ENCODE measurements at places on chromosomes 3 and 15.
A peak's percentile ranks its signal among the peaks of the same experiment; 100 is the strongest.

- DNase-seq, result no peak
These were observed 666 bp downstream of the SNX33 start for GRCh38 chr15:75648156-75649000.

GRCh38 chr3:52537165-52537620 is 788 bp downstream of the UQCC5 start:
- DNase-seq, result no peak

DNA sequence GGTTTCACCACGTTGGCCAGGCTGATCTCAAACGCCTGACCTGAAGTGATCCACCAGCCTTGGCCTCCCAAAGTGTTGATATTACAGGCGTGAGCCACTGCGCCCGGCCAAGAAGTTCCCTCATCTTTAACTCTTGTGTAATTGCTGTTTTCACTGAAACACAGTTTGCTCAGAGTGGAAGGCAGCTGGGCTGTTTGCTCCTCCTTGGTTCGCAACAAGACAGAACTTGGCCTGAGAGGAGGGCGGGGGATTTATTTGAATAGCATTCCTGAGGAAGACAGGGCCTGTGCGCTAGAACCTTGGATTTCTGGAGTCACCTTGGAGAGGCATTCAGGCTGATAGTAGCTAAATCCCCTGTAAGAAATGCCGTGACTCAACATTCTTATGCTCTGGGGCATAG is 226.7 kb upstream of the MCTP2 start:
- DNase-seq, result no peak

DNA sequence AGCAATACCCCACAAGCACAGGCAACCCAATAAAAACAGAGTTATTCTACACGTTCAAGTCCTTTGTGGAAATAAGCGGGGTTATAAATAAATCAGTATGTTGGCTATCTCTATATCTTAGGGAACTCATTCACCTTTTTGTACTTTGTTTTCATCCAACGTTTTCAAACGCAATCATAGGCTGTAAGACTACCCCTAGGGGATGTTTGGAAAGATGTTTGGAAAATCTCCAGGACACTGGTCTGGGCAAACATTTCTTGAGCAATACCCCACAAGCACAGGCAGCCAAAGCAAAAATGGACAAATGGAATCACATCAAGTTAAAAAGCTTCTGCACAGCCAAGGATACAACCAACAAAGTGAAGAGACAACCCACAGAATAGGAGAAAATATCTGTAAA is 70.1 kb downstream of the CLDN11 start:
- no peak for DNase-seq

DNA sequence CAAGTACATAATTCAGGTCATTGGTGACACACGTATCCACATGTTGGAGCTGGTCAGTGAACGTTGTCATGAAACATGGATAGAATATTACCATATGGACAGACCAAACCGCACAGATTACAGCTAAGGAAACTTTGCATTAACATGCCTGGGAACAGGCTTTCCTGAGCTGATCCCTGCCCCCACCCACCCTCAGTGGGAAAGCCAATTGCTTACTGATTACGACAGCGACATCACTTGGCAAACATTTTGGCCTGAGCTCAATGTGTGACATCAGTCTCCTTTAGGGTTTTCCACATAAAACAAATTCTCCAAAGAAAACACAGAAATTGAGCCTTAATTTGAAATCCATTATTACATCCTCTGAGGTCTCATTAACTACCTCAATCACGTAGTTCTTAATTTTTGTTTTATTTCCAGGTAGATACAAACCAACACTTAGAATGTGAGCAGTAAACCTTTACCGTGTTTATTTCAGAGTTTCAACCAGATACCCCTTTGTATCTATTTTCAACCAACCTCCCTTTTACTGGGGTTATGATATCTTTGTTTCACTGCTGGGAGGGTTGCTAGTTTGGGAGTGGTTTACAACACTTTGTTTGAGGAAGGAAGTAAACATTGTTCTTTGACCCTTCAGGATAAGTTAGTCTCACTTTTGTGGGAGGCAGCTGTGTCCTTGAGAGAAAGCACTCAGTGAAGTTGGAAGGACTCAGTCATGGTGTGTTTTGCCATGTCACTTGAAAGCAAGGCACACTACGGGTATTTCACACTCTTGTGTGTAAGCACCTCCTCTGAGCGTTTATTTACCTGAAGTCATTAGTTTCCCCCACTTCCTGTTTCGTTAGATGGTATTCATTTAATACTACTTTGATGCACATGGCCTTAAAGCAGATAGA is 103.1 kb downstream of the CMSS1 start:
- no peak for DNase-seq

GRCh38 chr3:36943601-36944000 is 1.3 kb downstream of the TRANK1 start:
- DNase-seq, result no peak

- DNase-seq, result no peak
These were observed 110.7 kb downstream of the MYO5A start for GRCh38 chr15:52417957-52418356.

- DNase-seq, result no peak
These were observed 13.3 kb downstream of the CLK3 start for GRCh38 chr15:74628949-74629348.

DNA sequence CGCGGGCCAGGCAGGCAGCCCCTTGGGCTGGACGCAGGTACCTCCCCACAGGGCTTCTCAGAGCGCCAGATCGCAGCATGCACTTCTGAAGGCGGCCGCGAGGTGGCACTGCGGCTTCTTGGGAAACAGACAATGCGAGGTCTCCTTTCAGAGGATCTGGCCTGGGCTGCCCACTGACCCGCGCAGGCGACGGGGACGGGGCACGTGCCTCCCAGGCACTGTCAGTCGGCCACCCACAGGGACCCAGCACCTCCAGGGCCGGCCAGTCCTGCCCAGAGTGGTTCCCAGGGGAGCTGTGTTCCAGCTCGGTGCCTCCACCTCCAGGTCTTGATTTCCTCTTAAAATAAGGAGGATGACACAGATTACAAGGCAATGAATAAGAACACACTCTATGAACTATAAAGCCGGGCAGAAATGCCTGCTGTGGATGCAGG is 24.4 kb upstream of the TXNRD3 start:
- peak; percentile 58 for DNase-seq

DNA sequence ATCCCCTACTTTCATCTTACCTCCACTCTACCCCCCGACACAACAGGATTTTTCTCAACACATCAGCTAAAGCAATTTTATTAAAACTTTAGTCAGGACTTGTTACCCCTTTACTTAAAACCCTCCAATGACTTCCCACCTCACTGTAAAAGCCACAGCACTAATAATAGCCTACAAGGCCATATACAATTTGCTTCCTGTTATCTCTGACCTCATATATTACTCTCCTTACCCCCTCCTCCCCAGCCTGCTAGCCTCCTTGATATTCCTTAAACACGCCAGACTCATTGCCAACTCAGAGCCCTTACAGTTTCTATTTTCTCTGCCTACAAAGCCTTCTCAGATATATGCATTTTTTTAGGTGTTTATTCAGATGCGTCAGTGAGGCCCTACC is 54.4 kb downstream of the DCUN1D1 start:
- no peak for DNase-seq

DNA sequence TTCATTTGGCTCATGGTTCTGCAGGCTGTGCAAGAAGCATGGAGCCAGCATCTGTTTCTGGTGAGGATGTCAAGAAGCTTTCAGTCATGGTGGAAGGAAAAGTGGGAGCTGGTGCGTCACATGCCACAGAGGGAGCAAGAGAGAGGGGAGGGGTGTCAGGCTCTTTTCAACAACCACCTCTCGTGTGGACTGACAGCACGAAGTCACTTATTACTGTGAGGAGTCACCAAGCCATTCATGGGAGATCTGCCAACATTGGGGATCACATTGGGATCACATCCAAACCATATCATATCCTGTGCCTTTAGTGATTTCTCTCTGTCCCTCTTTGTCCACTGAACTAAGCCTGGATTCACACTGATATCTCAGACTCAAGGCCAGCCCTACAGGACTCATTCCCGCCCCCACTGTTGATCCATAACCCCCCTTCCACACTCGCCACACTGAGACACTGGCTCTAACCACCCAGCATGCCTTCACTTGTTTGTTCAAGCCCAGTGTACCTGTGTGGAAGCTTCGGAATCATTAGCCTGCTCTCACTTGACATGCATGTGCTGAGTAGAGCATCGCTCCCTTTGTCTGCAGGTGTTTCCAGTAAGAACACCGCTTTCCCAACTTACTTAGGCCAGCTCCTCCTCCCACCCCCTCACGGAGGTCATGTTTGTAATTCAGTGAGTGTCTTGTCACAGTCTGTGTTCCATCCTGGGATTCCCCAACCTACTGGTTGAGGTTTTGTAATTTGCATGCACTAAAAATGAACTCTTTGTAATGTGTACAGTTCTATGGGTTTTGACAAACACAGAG is 132.2 kb downstream of the KLF13 start:
- no peak for DNase-seq

DNA sequence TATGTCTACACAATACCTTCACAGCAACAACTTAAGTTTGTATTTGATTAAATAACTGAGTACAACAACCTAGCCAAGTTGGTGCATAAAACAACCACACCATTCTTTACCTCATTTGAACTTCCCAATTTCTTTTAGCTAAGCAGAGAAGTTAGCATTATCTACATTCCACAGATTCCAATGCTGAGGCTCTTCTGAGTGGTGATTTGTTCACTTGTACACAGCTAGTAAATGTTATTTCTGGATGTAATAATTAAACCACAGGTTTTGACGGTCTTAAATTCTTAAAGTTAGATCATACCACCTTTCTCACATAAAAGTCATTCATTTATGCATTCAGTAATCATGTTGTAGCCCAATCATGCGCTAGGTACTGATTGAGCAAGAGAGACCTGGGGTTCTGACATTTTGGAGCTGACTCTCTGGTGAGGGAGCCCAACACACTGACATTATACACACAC is 102.5 kb downstream of the SST start:
- DNase-seq, result no peak

GRCh38 chr3:105608623-105609022 is 241.9 kb downstream of the ALCAM start:
- DNase-seq, result no peak

- no peak for DNase-seq
These were observed 180.0 kb downstream of the ERC2 start for GRCh38 chr3:56288258-56288657.

DNA sequence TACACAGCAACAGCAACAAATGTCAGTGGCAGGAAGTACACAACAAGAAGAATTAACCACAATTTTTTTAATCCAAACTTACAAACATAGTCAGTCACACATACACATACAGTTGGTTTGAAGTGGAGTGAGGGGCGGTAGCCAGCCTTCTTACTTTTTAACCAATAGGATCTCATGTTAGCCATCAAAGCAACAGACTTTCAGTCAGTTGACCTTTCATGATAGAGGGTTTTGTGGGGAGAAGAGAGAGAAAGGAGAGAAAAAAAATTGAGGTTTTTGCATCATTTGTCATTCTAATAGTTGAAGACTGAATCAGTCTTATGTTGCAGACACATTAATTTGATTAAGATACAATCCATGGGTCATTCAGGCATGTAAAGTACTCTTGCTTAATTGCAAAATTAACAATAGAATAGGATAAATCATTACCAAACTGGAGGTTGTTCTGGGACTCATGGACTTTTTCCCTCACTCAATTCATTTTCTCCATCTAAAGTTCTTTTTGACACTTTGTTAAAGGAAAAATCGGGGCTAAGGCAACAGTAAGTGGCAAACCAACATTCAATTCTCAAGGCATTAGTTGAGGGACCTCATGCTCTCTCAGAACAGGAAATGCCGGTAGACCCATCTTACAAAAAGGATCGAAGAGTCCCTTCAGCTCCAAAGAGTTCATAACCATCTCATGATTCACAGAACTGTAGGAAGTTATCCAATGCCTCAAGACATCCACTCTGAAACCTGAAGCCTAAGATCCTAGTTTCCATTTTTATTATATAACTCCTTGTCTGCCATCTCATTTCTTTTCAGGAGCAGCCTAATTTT is 159.5 kb upstream of the LPP start:
- DNase-seq, result no peak

DNA sequence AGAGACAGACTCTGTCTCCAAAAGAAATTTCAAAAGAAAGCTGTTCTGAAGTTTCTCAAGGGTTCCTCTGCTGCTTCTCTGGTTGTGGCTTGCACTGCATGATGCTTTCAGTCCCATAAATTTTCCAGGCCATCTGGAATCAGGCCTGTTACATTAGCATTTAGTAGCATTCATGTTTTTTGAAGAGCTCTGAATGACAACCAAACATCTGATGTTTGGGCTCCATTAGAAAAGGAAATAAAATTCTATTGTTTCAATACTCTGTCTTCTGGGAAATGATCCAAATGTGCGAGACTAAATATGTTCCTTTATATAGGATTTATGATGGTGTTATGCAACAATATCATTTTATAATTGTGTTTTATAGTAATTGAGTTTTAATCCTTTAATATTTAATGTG is 455.8 kb downstream of the GABRG3 start:
- DNase-seq, result peak; percentile 54

- DNase-seq, result no peak
These were observed 156.6 kb downstream of the RPLP1 start for GRCh38 chr15:69609176-69609575.

DNA sequence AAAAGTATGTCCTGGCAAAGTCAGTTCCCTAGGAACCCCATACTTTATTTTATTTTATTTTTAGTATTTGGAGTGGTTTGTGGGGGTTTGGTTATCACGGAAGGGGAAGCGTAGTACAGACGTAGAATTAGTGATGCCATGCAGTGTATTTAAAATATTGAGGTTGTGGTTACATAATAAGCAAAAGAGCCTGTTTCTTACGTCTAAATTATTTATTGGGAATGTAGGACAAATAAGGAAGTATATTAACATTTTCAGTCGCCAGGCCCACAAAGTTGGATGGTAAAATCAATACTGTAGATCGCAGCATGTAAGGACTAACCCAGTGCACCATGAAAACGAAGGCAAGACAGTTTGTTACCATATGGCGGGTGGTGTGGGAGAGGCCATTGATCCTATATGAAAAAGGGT is 558 bp downstream of the DTWD1 start:
- no peak for DNase-seq

DNA sequence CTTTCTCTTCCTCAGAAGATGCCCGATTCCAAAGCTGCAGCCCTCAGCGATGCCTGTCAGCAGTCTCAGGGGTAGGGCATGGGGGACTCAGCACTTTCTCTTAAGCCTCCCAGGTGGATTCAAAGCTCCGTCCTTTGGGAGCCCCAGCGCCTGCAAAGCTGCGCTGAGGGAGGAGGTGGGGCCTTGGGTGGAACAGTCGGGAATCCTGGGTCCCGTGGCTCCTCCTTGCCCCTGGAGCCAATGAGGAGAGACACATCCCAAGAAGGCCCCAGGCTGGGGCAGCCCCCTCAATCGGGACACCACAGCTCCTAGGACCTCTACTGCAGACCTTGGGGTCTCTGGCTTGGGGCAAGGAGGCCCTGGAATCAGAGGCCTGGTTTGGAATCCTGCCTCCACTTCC is 227.5 kb upstream of the IGF1R start:
- no peak for DNase-seq

All from NCI-H1105 (cell line).